Caki2 (cell line): ENCODE measurements at places on chromosomes 3 and 15. TPM values are rescaled to one million over a fixed set of nuclear protein-coding genes. Genes with fewer than 3 reads are reported as not detected.

- no peak for DNase-seq
These were observed 51.9 kb downstream of the KY start for GRCh38 chr3:134598763-134599545.

- no peak for DNase-seq
These were observed 883 bp upstream of the FRMD4B start for GRCh38 chr3:69386556-69387385.

GRCh38 chr3:48423241-48423882, 6.5 kb downstream of the PLXNB1 start:
- DNase-seq: no peak

CCR3 gene
- not detected in 2 replicates for total RNA-seq

DNA sequence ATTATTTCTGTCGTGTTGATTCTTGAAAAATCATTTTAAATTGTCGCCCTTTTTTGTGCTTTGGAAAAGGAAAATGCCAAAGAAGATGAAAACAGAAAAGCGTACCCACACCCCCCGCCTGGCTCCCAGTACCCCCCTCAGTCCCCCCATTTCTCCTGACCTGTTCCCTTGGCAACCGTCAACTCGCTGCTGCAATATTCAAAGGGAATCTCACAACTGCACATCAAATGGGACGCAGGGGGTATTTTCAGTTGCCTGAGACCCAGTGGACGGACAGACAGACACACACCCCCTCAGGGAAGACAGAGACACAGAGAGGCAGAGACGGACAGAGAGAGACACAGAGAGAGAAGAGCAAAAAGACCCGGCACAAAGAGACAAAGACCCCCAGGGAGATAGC, 83.5 kb upstream of the PRR20G start:
- no peak for DNase-seq
